ENCODE measurements at places on chromosomes 12 and 14. TPM values are rescaled to one million over a fixed set of nuclear protein-coding genes. Genes with fewer than 3 reads are reported as not detected.

GARIN6 gene
- not detected for polyA plus RNA-seq

RD3L gene
- not detected for polyA plus RNA-seq

PLA2G1B gene
- 0.19 TPM for polyA plus RNA-seq

KRT74 gene
- polyA plus RNA-seq = not detected

SIX1 gene
- 0.11 TPM for polyA plus RNA-seq

GNPTAB gene
- 21.5 TPM for polyA plus RNA-seq

SERPINA3 gene
- polyA plus RNA-seq = not detected

CLEC4D gene
- 0.03 TPM for polyA plus RNA-seq

EMP1 gene
- 0.17 TPM for polyA plus RNA-seq

CLEC1A gene
- 0.13 TPM for polyA plus RNA-seq

Measured in H1 (cell line).